ENCODE measurements at places on chromosomes 5 and 9. TPM values are rescaled to one million over a fixed set of nuclear protein-coding genes. Genes with fewer than 3 reads are reported as not detected.

The IL9 gene
- total RNA-seq, result not detected

The PCDHA1 gene
- 2.5 TPM for total RNA-seq

The NOP16 gene
- total RNA-seq, result 174 TPM

The TPM2 gene
- 454 TPM for total RNA-seq

The ASTN2 gene
- total RNA-seq, result 5.9 TPM

The KCNMB1 gene
- total RNA-seq, result not detected

The CBY3 gene
- not detected for total RNA-seq

The IFNB1 gene
- total RNA-seq, result not detected

The SMIM33 gene
- total RNA-seq, result not detected

The GHR gene
- total RNA-seq, result 1.4 TPM

The OR1K1 gene
- total RNA-seq, result not detected

The TTLL11 gene
- total RNA-seq, result 5.2 TPM

The GMCL2 gene
- total RNA-seq, result not detected

The LRRC19 gene
- total RNA-seq, result not detected

The CAMK4 gene
- 67.3 TPM for total RNA-seq

The GLRA1 gene
- total RNA-seq, result not detected

The MARCOL gene
- not detected for total RNA-seq

The SLCO6A1 gene
- total RNA-seq, result not detected

The TMEM215 gene
- total RNA-seq, result not detected

The CSF1R gene
- not detected for total RNA-seq

The TOR4A gene
- 6.9 TPM for total RNA-seq

The SH3RF2 gene
- total RNA-seq, result 0.58 TPM

All from A375 (cell line).